Breast epithelium (tissue), 4 donors: ENCODE measurements at places on chromosomes 2 and 18. TPM values are rescaled to one million over a fixed set of nuclear protein-coding genes. Genes with fewer than 3 reads are reported as not detected.

DNA sequence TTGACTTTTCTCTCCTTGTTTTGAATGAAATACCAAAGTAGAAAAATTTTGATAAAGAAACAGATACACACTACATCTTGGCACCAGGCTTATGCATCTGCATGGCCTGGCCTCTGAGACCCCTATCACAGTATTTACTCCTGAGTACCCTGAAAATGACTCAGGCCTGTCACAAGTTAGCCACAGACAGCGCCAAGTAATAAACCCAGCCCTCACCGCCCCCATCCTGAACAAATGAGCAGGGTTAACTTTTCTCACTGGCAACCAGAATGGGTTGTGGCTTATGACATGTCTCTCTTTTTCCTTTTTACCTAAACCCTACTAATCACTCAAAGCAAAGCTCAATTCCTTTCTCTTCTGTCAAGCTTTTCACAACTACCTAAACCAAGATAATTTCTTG lies 35.3 kb downstream of the SPRED2 start:
- DNase-seq: no peak

GRCh38 chr18:50401888-50402287 lies 27.0 kb downstream of the SKA1 start:
- peak; percentile 64 for DNase-seq

- no peak for DNase-seq
These were observed 115.0 kb upstream of the CCDC85A start for GRCh38 chr2:56068746-56069145.

- no peak for DNase-seq
These were observed 858.5 kb upstream of the PIK3C3 start for GRCh38 chr18:41096504-41096903.

The ATOH8 gene
- 167 TPM for total RNA-seq
